SHP77 (cell line): ENCODE measurements at places on chromosomes 6 and 20.

DNA sequence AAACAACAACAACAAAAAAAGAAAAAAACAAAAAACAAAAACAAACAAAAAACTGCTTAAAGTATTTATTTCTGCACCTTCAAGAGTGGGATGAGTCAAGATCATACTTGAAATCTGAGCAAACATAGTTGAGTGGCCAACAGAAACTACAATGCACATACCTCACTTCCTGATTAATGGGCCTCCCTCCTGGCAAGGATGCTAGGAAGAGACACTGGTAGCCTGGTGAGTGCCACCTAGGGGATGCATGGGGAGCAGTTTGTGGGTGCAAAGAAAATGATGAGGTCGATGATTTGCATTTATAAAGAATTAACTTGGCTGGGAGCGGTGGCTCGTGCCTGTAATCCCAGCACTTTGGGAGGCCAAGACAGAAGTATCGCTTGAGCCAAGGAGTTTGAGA, 808.1 kb downstream of the MAFB start:
- DNase-seq: peak; percentile 25

- no peak for DNase-seq
Measured at GRCh38 chr6:167824591-167825331, 1.9 kb upstream of the AFDN start.

DNA sequence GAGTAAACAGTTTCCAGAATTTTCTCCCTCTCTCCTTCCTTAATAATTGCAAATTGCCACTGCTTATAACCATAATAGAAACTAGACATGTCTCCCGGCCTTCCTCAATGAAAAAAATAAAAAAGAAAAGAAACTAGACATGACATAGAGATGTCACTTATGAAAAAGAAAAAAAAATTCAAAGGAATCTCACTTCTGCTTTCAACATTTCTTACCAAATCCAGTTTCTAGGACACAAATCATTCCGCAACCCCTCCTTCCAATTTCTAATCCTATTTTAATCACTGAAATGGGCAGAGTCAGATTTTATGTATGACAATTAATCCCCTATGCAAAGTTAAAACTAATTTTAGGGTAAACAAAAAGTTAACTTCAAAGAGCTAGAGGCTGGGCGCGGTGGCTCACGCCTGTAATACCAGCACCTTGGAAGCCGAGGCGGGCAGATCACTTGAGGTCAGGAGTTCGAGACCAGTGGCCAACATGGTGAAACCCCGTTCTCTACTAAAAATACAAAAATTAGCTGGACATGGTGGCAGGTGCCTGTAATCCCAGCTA, 40.1 kb upstream of the EEF1A1 start:
- no peak for DNase-seq

DNA sequence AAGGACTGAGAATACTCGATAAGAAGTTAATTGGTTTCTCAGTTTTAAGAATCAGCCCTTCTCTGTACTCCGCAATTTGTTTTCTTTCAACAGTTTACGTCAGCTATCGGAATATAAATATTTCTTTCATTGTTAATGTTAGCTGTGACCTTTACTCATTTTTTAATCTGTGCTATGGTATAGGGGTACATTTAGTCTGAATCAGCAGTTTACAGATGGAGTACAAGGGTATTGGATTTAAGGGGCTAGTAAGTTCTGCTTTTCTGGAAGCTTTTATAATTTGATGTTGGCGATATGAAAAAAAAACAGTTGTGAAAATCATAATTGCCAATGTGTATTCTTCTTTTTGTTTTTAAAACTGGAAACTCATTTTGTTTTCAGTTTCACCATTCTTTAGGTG, 23.0 kb downstream of the FAM135A start:
- DNase-seq: no peak

- DNase-seq: no peak
Measured at GRCh38 chr6:97524811-97525210, 241.8 kb upstream of the MMS22L start.

- no peak for DNase-seq
Measured at GRCh38 chr6:17258749-17259148, 22.4 kb upstream of the RBM24 start.

DNA sequence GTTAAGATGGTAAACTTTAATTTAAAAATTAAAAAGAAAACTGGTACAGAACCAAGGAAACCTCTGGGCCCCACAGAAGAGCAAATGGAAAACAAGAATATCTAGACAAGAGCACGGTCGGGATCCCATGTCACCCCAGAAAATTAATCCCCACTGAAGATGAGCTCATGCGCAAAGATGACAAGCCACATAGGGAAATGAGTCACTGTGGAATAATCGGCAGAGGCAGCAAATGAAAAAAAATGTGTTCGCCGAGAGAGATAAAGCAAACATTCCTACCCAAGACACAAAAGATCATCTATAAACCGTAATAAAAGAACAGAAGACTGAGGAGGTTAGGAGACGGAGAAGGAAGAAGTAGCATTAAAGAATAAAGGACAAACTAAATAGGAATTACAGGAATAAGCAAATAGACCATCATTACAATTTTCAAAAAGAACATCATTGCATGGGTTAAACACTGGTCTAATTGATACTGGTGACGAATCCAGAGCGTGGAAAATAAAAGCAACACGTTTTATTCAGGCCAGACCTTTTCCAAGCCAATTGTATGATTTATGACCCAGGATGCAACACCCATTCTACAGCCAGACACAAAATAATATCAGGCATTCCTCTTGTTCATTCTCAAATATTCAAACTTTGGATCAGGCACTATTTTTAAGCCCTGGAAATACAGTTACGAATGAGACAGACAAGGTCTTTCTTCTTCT, 138.0 kb upstream of the ARID1B start:
- no peak for DNase-seq
